GM23338 (cell line): ENCODE measurements at places on chromosomes 11 and 22. TPM values are rescaled to one million over a fixed set of nuclear protein-coding genes. Genes with fewer than 3 reads are reported as not detected.
A peak's percentile ranks its signal among the peaks of the same experiment; 100 is the strongest.

The LAYN gene
- total RNA-seq, result 4.3 and 6.8 TPM in 2 replicates

The LRRC75B gene
- total RNA-seq, result 12.8 and 22.1 TPM in 2 replicates

DNA sequence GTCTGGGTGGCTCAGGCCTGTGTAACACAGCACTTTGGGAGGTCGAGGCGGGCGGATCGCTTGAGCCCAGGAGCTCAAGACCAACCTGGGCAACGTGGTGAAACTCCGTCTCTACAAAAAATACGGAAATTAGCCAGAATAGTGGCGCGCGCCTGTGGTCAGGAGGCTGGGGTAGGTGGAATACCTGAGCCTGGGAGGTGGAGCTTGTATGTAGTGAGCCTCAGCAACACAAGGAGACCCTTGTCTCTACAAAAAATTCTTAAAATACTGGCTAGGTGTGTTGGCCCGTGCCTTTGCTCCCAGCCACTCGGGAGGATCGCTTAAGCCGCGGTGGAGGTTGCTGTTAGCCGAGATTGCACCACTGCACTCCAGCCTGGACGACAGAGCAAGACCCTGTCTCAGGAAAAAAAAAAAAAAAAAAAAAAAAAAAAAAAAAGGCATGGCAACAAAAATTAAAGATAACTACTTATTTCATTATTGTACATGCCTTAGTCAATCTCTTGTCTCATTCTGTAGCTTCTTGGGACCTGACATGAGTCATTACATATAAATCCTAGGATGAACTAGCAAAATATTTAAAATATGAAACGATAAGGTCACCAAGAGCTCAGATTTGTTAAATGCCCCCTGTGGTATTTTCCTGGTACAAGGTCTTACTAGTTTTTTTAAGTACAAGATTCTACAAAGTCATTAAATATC lies 1.1 kb downstream of the TAF1D start:
- DNase-seq, result peak; percentile 70

The MLC1 gene
- total RNA-seq, result not detected in 2 replicates
